ENCODE measurements at places on chromosomes 7 and 10. TPM values are rescaled to one million over a fixed set of nuclear protein-coding genes. Genes with fewer than 3 reads are reported as not detected.

The SPDYE2B gene
- not detected for total RNA-seq

The WDFY4 gene
- 15.5 TPM for total RNA-seq

The ZNF487 gene
- total RNA-seq: 5.4 TPM

DNA sequence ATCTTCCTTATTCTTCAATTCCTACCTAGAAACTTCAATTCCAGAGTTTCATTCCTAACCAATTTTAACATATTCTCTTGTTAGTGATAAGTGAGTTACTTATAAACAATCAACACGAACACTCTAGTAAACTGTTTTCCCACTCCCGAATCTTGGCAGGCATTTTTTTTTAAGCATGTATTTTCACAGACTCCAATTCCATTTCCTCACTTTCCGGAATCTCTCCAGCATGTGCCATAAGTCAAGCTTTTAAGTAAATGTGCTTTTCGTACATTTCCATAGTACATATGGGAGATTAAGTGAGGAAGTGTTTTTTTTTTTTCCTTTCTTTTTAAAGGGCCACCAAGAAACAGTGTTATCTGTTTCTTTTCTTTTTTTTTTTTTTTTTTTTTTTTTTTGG lies 89.1 kb downstream of the FGFR2 start:
- DNase-seq: no peak
- no peaks in the 10 kb centered on the region for H3K4me1 ChIP-seq
- H3K27ac ChIP-seq: no peak overlapping the region
- H3K27me3 ChIP-seq: no peaks in the 10 kb centered on the region

DNA sequence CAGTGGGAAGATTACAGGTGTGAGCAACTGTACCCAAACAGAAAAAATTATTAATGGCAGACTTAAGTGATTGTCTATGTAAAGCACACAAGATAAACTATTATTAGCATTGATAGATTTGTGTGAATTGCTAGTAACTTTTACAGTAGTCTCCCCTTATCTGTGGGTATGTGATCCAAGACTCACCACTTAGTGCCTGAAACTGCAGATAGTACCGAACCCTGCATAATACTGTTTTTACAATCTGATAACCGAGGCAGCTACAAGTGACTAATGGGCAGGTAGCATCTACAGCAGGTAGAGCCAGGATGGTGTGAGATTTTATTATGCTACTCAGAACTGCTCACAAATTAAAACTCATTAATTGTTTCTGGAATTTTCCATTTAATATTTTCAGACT lies 31.5 kb downstream of the MPLKIP start:
- H3K36me3 ChIP-seq: no peaks in the 10 kb centered on the region
- no peak overlapping the region for H3K27ac ChIP-seq
- no peaks in the 10 kb centered on the region for H3K4me1 ChIP-seq
- DNase-seq: no peak
- H3K4me3 ChIP-seq: no peak overlapping the region

All from T-cell (primary cell).